ENCODE measurements at places on chromosomes 11 and 22.

DNA sequence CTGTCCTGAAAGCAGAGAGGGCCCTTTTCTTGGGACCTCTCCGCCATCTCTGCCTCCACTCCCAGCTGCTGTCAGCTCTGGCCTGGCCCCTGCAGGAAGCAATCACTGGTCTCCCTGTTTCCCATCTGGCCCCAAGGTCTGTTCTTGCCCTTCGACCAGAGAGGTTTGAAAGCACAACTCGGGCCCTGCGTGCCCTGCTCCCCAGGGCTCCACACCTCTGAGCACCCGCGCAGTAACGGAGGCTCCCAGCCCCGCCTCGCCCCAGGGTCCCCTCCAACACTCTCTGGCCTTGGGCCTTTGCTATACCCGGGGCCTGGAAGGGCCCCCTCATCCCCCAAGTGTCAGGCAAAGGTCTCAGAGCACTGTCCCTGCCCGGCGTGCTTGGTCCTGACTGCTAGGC, 7.8 kb upstream of the CD81 start:
- DNase-seq, result no peak

- no peak for DNase-seq
Measured at GRCh38 chr11:100203789-100204188, 483.3 kb upstream of the ARHGAP42 start.

- DNase-seq, result no peak
Measured at GRCh38 chr11:93054881-93055280, 85.4 kb downstream of the MTNR1B start.

- DNase-seq, result no peak
Measured at GRCh38 chr11:57815476-57815875, 53.9 kb downstream of the CTNND1 start.

DNA sequence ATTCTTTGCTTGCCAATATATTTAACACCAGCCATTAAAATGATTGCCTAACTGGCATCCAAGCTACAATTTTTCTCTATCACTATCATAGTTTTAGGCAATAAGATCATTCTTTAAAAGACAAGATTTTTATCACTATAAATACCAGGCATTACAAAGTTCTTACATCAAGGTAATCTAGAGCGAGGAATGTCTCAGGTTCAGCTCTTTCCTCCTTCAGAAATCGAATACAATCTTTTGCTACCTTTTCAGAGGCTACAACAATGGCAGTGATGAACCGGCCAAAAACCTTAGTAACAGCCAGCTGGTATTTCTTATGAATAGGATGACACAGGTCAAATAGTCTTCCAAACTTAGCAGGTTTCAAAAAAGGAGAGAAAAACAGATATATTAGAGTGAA, 23.9 kb downstream of the SMC1B start:
- no peak for DNase-seq

GRCh38 chr11:126421271-126421671, 65.8 kb downstream of the ST3GAL4 start:
- no peak for DNase-seq
